ENCODE measurements at places on chromosomes 2 and 18. TPM values are rescaled to one million over a fixed set of nuclear protein-coding genes. Genes with fewer than 3 reads are reported as not detected.

The MYL1 gene
- total RNA-seq: not detected

The FANCL gene
- 38.3 TPM for total RNA-seq

The MC2R gene
- total RNA-seq: not detected

The NEU2 gene
- total RNA-seq: not detected

The POU3F3 gene
- not detected for total RNA-seq

All from uterine smooth muscle cell (primary cell).